ENCODE measurements at places on chromosomes 13 and 19.

DNA sequence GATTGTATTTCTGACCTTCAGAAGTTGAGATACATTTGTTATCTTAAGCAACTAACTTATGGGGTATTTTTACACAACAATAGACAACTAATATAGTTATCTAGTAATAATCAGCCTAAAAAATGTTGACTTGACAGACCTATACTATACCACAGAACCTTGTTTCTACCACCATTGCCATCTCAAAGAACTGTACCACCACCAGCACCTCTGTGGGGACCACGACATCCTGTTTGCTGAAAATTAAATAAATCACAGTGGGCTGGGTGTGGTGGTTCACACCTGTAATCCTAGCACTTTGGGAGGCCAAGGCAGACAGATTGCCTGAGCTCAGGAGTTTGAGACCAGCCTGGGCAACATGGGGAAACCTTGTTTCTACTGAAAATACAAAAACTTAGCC is 24.0 kb downstream of the TSKS start:
- DNase-seq, result no peak

- DNase-seq, result no peak
Measured at GRCh38 chr13:20159646-20160305, 1.1 kb downstream of the GJA3 start.

DNA sequence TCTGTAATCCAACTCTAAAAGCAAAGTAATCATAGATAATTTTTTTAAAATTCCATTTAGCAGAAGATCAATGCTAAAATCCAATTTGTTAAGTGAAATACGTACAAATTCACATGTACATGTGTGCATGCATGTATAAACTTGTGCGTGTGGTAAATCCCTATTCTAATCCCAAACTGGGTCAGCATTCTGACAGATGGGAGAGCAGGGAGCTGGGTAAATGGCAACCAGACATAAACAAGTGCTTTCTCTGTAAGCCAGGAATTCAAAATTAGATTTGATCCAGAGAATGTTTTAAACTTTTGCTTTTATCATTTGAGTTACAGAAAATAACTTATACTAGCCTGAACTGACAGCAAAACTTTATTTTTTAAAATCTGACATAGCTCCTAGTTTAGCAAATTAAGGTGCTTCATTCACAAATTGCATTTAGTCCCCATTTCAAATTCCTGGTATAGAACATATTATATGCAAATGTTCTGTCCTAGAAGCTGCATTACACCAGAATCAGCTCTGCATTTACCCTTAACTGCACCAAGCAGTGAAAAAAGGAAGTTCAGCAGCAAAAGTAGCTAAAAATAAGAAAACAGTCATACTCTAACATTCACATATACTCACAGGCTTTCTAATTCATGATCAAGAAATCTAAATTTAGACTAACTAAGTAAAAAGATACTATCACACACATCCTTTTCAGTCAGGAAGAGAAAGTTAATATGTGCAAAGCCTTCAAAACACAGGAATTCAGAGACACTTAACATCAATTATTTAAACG is 32.6 kb downstream of the UBL3 start:
- DNase-seq, result no peak

DNA sequence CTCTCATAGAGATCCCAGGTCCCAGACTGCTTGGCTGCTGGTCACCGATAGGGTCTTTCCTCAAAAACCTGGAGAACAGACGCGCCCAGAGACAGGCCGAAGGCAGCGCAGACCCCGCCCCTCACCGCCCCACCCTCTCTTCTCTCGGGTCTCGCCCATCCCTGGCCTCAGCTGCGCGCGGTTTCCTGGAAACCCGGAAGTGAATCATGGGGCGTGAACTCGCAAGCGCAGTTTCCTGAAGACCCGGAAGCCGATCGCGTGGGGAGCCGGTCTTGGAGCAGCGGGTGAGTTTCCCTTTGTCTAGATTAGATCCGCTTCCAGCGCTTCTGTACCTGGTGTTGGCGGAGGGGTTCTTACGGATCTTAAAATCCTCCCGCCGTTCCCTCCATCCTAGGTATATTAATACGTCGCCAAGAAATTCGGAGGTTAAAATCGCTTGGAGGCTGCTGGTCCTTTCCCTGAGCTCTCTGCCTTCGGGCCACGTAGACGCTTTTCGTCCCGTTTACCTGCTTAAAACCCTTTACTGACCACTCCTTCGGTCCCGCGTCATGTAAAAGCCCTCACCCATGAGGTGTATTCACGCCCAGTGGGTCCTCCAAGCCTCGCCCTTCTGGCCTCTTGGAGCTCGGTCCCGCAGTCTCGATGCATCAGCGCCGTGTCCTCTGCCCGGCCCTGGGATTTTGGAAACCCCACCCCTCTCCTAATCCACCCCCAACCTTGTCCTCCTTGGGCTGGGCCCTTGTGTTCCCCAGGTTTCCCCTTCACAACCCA is at the start of gene ZNF578:
TSS of gene ZNF578 (plus strand) at position 230 of the 771 bp plus-strand sequence. CDS start 48,293 bp downstream, outside the sequence.
- DNase-seq, result peak; percentile 49

DNA sequence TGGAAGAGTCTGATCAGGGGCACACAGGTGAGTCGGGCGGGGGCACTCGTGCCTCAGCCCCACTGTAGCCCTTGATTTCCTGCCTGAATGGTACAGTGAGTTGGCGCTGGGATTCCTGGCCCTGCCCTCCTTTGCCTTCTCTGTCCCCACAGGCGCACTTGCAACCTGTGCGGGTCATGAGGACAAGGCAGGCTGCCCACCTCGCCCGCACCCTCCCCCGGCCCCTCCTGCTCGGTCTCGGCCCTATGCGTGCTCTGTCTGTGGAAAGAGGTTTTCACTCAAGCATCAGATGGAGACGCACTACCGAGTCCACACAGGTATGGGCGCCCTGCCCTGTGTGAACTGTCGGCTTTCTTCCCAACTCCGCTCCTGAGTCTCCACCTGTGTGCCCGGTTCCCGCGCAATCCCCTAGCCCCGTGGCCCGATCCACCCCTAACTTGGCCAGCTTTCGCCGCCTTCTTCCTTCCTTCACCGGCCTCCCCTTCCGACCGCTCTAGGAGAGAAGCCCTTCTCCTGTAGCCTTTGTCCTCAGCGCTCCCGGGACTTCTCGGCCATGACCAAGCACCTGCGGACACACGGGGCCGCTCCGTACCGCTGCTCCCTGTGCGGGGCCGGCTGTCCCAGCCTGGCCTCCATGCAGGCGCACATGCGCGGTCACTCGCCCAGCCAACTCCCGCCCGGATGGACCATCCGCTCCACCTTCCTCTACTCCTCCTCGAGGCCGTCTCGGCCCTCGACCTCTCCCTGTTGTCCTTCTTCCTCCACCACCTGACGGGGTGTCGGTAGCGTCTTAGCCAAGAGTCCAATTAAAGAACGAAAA is 1.6 kb upstream of the KMT2B start:
- no peak for DNase-seq

DNA sequence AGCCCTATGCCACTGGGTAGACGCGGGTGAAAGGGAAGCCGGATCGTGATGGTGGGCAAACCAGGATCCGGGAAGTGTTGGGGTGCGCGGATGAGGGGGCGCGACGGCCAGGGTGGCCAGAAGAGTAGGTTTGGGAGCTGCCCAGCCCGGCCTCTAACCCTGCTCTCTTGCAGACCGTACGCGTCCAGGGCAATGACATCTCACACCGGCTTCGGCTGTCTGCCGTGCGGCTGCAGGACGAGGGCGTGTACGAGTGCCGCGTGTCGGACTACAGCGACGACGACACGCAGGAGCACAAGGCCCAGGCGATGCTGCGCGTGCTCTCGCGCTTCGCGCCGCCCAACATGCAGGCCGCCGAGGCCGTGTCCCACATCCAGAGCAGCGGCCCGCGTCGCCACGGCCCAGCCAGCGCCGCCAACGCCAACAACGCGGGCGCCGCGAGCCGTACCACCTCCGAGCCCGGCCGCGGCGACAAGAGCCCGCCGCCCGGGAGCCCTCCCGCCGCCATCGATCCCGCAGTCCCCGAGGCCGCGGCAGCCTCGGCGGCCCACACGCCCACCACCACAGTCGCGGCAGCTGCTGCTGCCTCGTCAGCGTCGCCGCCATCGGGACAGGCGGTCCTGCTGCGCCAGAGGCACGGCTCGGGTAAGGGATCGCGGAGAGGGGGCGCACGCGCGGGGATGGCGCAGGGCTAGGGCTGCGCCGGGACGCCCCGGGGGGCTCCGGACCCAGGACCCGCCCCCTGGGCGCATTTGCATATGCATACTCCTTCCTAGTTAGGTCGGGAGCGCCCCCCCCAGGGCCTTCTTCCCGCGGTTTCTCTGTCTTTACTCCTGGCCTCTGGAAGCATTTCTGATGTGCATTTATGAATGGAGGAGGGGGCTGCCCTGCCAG is 4.1 kb downstream of the VSTM2B start:
- no peak for DNase-seq

- DNase-seq, result no peak
Measured at GRCh38 chr13:45166858-45167257, 34.0 kb downstream of the KCTD4 start.

GRCh38 chr13:36536546-36536945 is 104.3 kb downstream of the CCNA1 start:
- no peak for DNase-seq

DNA sequence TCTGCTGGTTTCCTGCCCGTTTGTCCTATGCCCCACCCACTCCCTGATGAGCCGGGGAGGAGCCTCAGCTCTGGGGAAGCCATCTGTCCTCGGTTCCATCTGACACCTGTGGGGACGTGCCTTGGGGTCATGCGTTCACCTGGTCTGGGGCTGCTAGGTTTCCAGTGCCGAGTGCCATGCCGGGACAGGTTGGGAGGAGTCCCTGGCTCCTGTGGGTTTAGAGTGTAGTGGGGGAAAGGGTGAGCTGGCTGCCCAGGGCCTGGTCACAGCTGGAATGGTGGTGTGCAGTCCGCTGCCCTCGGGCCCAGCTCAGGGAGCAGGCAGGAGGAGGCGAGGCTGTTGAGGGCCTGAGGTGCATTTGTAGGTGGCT is 2.5 kb downstream of the KDM4B start:
- no peak for DNase-seq

- no peak for DNase-seq
Measured at GRCh38 chr19:7701654-7702457, at the start of gene FCER2. Gene FCER2, minus strand, starts transcription at chr19:7702131. Its CDS starts 2,371 bp downstream, at chr19:7699760.

DNA sequence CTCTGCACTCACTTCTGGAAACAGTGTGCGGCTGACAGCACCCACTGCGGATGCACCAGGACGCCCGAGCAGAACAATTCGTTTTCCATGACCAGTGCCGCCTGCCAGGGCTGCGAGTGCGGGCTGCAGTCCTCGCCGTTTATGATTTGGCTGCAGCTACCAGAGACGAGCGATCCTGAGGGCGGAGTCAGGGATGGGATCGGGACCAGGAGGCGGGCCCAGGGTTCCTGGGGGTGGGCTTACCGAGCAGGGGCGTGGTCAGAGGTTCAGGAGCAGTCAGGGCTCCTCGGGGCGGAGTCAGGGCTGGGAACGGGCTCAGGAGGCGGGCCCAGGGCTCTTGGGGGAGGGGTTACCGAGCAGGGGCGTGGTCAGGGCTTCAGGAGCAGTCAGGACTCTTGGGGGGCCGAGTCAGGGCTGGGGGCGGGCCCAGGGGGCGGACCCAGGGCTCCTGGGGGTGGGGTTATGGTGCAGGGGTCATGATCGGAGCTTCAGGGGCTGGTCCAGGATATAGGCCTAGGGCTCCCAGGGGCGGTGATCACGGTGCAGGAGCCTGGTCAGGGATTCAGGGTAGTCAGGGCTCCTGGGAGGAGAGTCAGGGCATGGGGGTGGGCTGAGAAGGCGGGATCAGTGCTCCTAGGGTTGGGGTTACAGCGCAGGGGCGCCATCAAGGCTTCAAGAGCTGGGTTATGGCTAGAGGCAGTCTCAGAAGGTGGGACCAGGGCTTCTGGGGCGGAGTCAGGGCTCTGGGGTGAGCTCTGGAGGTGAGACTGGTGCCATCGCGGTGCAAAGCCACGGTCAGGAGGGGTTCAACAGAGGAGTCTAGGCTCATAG is 1.7 kb downstream of the KLK4 start:
- DNase-seq, result peak; percentile 29

DNA sequence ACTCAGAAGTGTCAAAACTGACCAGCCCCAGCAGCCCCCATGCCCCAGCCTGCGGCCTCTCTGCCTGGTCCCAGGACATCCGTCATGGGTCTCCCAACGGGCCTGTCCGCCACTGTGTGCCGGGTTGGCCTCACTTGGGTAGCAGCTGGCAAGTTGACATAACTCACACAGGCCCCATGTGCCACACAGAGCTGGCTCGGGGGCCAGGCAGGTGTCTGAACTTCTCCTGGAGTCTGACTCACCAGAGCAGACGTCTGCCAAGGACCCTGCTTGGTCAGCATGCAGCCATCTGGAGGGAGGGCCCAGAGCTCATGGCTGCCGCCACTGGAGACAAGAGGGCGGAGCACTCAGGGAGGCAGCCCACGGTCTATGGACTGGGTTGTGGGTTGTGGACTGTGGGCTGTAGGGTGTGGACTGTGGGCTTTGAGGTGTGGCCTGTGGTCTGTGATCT is 32.0 kb upstream of the TMEM255B start:
- DNase-seq, result no peak

DNA sequence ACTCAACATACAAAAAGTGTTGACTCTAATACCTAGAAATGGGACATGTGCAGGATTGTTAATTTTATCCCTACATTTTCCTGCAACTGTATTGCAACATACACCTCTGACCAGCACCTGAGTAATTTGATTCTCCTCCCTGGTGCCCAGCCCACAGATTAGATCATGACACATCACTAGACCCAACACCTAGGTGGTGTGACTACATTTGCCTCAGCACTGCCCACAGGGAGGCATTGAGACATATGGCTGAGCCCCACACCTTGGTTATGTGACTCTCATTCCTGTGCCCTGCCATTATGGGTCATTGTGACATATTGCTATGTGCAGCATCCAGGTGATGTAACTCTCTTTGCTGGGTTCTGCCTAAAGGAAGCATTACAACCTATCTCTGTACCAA is 13.2 kb upstream of the ZNF254 start:
- DNase-seq, result no peak

DNA sequence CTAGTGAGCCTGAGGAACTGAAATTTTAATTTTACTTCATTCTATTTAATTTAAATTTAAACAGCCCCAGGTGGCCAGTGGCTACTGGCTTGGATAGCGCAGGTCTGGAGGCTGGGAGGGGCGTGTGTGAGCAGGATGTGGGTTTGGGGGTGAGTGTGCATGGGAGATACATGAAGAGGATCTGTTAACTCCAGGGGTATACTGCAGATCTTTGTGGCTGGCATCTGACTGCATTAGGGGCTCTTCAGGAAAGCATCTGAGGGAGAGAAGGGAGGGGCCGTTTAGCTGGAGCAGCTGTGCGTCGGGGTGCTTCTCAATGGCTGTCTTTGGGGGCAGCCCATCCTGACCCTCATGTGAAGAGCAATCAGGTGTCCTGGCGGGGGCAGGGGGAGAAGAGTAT is 6.8 kb downstream of the SHANK1 start:
- no peak for DNase-seq

GRCh38 chr19:50551034-50551714 is 17.1 kb downstream of the LRRC4B start:
- no peak for DNase-seq

GRCh38 chr13:51613535-51613934 is 29.3 kb downstream of the WDFY2 start:
- no peak for DNase-seq
